Stimulated activated CD8-positive, alpha-beta memory T cell treated with anti-CD3 and anti-CD28 coated beads, Interleukin-15, amount 100 ng/mL, for 24 hours (primary cell): ENCODE measurements at places on chromosomes 7 and 10.

GRCh38 chr10:44779511-44779910 lies 131.6 kb upstream of the TMEM72 start:
- no peak for DNase-seq

GRCh38 chr7:151795168-151795811 lies 81.6 kb downstream of the PRKAG2 start:
- peak; percentile 27 for DNase-seq

DNA sequence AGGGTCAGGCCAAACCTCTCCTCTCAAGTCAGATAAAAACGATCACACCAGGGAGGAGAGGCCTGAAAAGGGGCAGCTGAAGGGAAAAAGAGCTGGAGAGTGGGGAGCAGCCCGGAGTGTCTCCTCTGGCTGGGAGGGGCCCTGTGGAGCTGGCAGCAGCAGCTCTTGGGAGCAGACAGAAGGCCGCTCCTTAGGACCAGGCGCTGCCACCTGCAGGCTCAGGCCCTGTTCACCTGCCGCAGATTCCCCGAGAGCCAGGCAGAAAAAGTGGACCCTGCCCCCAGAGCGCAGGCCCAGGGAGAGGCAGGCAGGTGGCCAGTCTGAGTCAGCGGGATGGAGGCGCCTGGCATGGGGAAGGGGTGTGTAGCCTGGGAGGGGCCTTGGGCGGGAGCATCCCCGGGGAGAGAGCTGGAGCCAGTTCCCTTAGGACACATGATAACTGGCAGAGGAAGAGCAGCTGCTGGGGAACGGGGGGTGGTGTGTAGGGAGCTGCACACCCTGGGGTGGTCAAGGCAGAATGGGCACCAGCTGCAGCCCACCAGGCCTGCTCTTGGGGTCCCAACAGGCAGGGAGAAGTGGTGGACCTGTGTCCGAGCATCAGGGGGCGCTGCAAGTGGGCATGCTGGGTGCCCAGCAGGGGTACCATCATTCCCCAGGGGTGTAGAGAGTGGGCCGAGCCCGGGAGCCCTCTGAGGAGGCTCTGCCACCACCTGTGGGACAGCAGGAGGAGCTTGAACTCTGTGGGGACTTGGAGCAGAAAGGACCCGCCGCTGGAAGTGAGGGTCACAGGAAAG lies 177.2 kb upstream of the RHEB start:
- DNase-seq, result no peak

GRCh38 chr7:134495546-134495945 lies 31.8 kb upstream of the AKR1B10 start:
- DNase-seq, result no peak

GRCh38 chr7:98232799-98233198 lies 19.2 kb downstream of the TECPR1 start:
- DNase-seq, result no peak
